ENCODE measurements at places on chromosomes 13 and 19.

DNA sequence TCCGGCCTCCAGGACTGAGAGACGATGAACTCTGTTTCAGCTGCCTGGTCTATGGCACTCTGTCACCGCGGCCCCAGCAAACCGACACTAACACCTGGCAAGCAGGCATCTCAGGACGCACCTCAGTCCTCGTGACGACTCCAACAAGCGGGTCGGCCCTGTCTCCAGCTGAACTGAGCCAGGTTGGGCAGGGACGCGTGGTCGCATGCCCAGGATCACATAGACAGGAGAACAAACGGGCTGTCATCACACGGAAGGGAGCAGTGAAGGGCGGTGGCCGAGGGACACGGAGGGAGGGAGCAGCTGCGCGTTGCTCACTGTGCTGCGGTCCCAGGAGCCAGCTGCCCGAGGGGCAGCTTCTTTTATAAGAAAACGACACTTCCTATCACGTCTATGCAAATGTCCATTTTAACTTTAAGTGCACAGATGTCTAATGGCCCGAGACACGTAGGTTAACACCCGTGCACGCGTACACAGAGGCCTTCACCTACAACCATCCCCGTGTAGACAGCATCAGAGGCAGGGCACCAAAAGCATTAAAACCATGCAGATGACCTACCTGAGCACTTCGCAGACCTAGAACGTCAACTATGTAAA is 8.9 kb downstream of the SGTA start:
- DNase-seq, result no peak

DNA sequence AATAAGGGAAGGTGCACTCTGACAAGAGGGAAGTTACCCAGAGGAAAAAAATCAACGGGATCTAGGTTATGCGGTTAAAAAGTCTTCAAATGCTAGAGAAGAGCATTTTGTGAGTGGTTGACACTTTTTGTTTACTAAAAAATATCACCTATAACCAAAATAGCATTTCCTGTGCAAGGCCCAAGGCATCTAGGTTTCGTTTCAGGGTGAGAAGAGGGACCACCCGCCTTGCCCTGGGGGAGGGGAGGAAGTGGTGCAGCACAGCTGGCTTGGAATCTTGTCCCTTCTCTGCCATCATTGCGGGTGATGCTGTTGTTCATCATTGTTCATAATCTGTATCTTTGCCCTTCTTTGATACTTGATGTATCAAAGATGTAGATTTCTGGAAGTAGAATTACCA is 80.6 kb downstream of the NUFIP1 start:
- DNase-seq, result no peak

DNA sequence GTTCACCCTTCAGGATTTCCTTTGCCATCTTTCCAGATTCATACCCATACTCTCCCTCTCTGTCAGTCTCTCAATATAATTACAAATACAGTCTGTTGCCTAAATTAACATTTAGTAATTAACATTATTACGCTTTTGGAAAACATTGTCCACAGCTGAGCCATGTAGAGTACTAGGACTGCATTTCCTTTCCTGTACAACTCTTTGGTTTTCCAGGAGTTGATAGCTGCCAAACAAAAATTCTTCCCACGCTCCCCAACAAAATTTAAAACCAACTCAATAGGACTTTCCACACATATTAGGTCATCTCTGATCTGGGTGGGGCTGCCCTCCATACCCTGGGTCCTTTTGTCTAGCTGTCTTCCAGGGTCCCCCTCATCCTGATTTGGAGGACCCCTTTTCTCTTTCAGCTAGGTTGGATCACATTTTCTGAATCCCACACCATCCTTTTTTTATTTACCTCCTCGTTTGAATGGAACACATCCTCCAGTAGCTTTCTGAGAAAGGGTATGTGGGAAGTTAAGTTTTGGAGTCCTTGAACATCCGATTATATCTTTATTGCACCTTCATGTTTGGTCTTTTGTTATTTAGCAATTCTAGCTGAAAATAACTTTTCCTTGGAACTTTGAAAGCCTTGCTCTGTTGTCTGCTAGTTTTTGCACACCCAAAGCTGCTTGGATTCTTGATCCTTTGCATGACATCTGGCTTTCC is 17.7 kb downstream of the ONECUT3 start:
- no peak for DNase-seq

DNA sequence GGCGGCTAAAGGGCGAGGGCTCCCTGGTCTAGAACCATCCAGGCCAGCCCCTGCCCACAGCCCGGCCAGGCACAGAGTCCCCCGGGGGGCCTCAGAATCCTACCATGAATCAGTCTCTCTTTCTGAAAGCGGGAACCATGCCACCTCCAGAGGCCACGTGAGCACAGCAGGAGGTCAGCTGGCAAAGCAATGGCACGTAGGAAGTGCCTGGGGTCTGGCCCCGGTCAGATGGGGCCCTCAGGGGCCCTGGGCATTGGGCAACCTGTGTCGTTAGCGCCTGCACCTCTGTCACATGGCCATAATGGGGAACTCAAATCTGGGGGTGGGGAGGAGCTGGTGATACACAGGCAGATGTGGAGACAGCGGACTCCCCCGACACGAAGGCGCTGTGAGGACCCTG is 8.8 kb downstream of the MFSD12 start:
- no peak for DNase-seq

DNA sequence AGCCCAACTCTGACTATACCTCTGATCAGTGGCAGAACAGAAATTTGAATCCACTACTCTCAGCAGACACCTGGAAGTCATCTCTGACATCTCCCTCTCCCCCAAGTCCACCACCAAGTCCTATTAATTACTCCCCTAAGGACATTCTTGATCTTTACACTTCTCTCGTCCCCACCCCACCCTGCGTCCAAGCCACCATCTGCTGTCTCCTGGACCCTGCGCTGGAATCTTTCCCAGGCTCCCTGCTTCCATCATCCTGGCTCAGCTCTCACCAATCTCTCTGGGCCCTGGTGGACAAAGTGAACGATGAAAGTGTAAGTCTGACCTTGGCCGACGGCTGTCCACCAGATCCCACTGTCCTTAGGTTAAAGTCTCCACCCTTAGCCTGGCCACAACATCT is 145.6 kb upstream of the GJB6 start:
- DNase-seq, result no peak

DNA sequence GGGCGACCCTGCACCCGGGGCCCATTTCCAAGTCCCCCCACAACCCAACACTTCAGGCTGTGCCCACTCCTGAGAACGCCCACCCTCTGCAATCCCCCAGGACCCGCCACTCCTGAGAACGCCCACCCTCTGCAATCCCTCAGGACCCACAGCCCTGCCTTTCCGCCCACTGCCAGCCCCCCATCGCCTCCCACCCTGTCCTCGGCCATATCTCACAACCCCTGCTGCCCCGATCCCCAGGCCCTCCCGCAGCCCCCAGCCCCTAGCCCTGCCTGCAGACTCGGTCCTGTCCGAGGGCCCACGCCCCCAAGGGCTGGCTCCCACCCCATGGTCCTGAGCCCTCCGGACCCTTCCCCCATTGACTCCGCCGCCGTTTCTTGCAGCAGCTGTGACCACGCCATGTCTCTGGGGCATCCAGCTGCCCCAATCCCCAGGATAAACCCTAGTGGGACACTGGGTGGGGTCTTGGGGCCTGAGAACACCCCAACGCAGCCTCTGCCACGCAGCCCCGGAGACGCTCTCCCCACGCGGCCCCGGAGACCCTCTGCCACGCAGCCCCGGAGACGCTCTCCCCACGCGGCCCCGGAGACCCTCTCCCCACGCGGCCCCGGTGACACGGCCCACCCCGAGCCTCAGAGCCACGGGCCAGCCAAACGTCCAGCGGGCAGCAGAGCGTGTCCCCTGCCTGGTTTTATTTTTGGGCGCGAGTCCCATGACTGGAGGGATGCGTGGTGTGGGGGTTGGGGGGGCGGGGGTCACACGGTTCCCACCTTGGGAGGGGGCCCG is 17.0 kb downstream of the SBNO2 start:
- no peak for DNase-seq

All from HCEC 1CT (cell line).